ENCODE measurements at places on chromosomes 7 and 10.

DNA sequence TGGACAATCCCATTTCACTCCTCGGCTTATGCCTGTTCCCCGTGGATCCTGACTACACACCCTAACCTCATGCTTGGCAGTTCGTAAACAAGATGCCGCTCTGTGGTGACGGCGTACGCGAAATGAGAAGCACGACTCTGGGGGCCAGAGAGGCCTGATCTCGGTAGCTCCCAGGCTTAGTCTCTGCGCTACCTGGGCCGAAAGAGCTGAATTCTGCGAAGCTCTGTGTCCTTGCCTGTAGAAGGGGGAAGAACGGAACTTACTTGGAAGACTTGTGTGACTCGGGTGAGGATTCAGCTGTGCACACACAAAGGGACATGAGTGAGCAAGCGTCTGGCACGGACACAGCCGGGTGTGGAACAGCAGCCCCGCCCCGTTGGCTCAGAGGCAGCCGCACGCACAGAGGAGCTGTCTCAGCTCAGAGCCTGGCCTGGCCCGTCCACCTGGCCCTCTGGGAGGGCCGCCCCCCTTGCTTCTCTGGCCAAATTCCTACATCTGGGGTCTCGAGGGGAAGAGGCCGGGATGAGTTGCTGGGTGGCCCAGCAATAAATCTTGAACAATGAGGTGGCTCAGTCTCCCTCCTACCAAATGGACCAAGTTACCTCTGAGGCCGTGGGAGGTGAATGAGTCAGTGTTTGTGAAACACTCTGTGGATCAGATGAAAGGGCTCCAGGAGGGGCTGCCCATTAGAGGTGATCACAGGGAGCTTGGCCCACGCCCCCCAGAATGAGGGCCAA lies 83.8 kb downstream of the PDGFA start:
- H3K4me1 ChIP-seq = peaks cover 28% of the 10 kb centered on the region
- no peaks in the 10 kb centered on the region for H3K36me3 ChIP-seq
- H3K27me3 ChIP-seq = peaks cover 6% of the 10 kb centered on the region
- peak overlapping the region; percentile 17 for H3K4me3 ChIP-seq

- H3K27me3 ChIP-seq = no peaks in the 10 kb centered on the region
- no peak overlapping the region for H3K4me3 ChIP-seq
- no peaks in the 10 kb centered on the region for H3K4me1 ChIP-seq
- H3K27ac ChIP-seq = no peak overlapping the region
- no peak for DNase-seq
- H3K36me3 ChIP-seq = no peaks in the 10 kb centered on the region
Observed at GRCh38 chr7:1729773-1730172, 59.7 kb downstream of the ELFN1 start.

- H3K36me3 ChIP-seq = no peaks in the 10 kb centered on the region
- no peaks in the 10 kb centered on the region for H3K4me1 ChIP-seq
Observed at GRCh38 chr10:36736311-36736710, 389.1 kb upstream of the ANKRD30A start.

DNA sequence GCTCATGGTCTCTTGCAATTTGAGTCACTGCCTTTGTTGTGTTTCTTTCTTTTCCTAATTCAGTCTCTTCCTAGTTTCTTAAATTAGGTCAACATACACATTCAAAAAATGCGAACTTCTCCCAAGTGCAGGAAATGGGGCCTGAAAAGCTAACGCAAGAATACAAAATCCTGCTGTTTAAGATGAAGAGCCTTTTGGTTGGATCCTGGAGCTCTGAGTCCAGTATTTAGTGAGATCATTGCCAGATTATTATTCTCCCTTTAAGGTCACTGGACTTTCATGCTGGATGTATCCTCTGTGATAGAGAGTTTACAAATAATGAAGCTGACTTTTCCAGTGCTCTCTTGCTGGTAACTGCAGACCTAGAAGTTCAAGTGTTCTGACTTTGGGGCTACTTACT lies 401.9 kb upstream of the MKI67 start:
- no peak overlapping the region for H3K27ac ChIP-seq
- no peaks in the 10 kb centered on the region for H3K4me1 ChIP-seq
- H3K27me3 ChIP-seq = no peaks in the 10 kb centered on the region
- no peaks in the 10 kb centered on the region for H3K36me3 ChIP-seq

DNA sequence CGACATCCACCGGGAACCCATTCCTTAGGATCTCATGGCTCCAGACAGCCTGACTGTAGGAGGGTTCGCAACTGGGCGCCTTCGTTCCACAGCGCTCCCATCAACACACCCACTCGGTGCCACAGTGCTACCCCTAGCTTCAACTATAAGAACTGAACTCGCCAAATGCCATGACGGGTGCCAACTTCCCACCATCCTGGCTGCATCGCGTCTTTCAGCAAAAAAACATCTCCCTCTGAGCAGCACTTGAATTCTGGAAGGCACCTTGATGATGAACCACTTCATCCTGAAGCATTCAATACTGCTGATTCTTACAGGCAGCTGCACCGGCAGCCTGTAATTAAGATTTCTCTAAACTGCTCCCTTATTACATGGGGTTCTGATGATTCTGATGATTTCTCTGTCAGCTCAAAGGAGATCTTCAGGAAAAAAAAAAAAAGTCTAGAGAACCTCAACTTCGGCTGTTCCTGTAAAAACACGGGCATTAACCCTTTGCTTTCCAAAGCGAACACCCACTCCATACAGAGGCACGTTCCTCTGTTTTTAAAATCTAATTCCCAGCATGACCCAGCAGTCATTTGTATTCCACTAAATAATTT lies 1.3 kb downstream of the CYTH3 start:
- H3K27me3 ChIP-seq = no peaks in the 10 kb centered on the region
- no peak overlapping the region for H3K27ac ChIP-seq
- peak overlapping the region; percentile 76 for H3K4me3 ChIP-seq

DNA sequence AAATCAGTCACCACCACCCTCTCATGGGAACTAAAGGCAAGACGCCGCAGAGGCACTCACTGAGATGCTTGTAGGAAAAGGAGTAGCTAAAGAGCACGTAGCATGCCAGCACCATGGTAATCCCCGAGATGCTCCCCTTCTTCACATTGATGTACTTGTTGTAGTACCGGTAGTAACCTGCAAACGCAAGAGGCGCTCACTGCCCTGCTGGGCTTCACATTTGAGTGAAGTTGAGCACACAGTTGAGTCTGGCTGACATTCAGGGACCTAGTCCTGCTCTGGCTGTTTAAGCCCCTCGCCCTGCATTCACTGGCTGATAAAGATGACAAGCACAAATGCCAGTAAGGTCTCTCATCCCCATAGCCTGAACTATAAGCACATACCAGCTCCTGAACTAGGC lies 6.9 kb downstream of the ATP5MF start:
- peaks cover 10% of the 10 kb centered on the region for H3K4me1 ChIP-seq
- H3K27me3 ChIP-seq = no peaks in the 10 kb centered on the region
- H3K36me3 ChIP-seq = peaks cover 22% of the 10 kb centered on the region
- H3K27ac ChIP-seq = no peak overlapping the region

GRCh38 chr7:52992001-52992400 lies 43.4 kb upstream of the POM121L12 start:
- H3K27me3 ChIP-seq = no peaks in the 10 kb centered on the region
- H3K36me3 ChIP-seq = no peaks in the 10 kb centered on the region
- H3K27ac ChIP-seq = no peak overlapping the region
- H3K4me3 ChIP-seq = no peak overlapping the region
- DNase-seq = no peak

DNA sequence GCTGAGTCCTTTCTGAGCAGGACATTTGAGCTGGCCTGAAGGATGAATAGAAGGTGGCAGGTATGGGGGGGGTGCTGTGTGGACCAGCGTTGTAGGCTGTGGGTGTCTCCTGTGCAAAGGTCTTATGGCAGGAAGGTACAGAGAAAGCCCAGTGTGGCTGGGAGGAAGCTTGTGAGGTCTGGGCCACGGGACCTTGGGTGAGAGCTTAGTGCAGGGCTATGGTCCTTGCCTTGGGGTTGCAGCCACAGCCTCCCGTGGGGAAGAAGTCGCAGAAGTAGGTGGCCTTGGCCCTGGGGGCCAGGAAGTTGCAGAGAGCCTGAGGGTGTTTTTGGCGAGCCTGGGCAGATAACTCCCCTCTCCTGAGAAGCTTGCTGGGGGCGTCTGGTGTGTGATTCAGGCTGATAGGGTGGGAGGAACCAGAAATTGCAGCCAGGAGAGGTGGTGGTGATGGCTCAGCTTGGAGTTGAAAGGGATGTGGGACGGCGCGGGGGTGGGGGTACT lies 172.0 kb upstream of the TNRC18 start:
- H3K4me1 ChIP-seq = peaks cover 69% of the 10 kb centered on the region
- H3K27ac ChIP-seq = peak overlapping the region; percentile 91
- peaks cover 26% of the 10 kb centered on the region for H3K27me3 ChIP-seq
- no peak for DNase-seq

DNA sequence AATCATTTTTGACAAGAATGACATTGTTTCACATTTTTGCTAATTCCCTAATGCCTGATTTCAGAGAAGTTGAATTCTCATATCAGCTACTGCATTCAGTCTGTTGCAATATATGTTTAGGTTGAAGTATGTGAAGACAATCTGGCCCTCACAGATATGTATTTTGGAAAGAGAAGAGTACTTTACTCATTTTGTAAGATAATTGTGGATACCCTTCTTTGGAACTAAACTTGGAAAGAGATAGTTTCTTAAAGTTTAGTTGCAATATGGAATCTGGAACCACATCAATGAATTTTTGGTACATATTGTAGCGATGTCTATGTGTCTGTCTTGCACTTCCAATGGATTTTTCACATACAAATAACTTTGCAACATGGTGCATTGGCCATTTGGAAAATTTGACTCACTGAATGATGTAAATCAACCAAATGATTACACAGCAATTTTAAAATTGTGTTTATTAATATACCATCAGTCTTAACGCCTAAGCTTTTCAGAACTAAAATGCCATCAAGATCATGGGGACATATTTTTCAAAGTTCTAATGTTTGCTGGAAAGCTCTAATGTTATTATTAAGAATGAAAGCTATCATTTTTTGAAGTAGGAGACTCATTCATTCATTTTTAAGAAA lies 39.3 kb upstream of the TMEM26 start:
- no peak overlapping the region for H3K4me3 ChIP-seq
- no peak overlapping the region for H3K27ac ChIP-seq
- H3K4me1 ChIP-seq = no peaks in the 10 kb centered on the region

GRCh38 chr10:11227103-11227502 lies 209.4 kb downstream of the CELF2 start:
- no peaks in the 10 kb centered on the region for H3K36me3 ChIP-seq
- H3K4me3 ChIP-seq = no peak overlapping the region
- no peaks in the 10 kb centered on the region for H3K27me3 ChIP-seq
- H3K27ac ChIP-seq = no peak overlapping the region
- peaks cover 7% of the 10 kb centered on the region for H3K4me1 ChIP-seq
